NCI-H526 treated with DMSO at 0.1 percent for 48 hours (cell line): ENCODE measurements at places on chromosomes 1 and 21.

GRCh38 chr1:23727362-23727811 lies 15.9 kb upstream of the ELOA start:
- no peak for DNase-seq

- DNase-seq = no peak
Measured at GRCh38 chr1:157084720-157085119, 14.9 kb downstream of the ETV3L start.

GRCh38 chr1:229964281-229964680 lies 102.8 kb upstream of the GALNT2 start:
- no peak for DNase-seq

GRCh38 chr1:89546934-89547562 lies 22.4 kb downstream of the LRRC8B start:
- DNase-seq = no peak

- DNase-seq = no peak
Measured at GRCh38 chr21:38979271-38980121, 173.8 kb downstream of the ETS2 start.
